ENCODE measurements at places on chromosomes 3 and 15.

GRCh38 chr3:94779699-94780098, 716.8 kb downstream of the NSUN3 start:
- no peak for DNase-seq

GRCh38 chr3:126866175-126866759, 116.6 kb upstream of the PLXNA1 start:
- DNase-seq: no peak

GRCh38 chr3:177665122-177665808, 468.0 kb upstream of the TBL1XR1 start:
- DNase-seq: no peak

DNA sequence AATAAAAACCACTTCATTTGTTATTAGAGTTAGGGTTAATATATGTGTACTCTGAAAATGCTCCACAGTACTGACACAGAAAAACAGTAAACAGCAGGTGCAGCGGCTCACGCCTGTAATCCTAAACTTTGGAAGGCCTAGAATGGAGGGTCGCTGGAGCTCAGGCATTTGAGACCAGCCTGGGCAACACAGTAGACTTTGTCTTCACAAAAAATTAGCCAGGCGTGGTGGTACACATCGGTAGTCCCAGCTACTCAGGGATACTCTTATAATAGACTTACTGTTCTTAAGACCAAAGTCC, 40.3 kb downstream of the UACA start:
- DNase-seq: no peak

DNA sequence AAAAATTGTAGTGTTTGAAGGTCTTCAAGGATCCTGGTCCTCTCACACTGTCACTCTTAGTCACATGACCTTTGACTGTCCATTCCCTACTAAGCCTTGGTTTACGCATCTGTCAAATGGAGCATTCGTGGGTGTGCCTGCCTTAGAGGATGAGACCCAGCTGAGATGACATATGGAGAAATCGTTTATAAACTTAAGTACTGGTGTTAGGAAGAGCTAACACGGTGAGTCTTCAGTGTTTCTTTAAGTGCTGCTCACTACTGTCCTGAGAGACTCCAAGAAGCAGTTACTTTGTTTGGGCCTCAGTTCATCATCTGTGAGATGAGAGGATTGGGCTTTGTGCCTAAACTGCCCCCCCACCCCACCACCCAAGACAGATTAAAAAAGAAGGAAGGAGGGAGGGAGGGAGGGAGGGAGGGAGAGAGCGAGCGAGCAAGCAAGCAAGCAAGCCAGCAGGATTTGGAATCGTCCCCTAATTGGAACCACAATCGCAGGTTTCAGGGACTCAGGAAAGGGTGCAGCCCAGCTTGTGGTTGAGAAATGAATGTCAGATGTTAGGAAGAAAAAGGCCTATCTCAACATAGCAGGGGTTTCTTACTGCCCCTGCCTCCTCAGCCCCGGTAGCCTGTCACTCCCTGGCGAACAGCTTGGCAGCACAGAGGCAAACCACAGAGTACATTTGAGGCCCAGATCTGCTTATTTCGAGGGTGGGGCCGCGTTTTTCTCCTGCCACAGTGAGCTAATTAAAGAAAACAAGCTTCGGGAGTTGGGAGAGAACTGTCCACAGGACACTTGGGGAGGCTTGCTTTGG, 32.7 kb downstream of the SMAD3 start:
- no peak for DNase-seq

GRCh38 chr3:55270976-55271375, 216.1 kb downstream of the WNT5A start:
- DNase-seq: no peak

DNA sequence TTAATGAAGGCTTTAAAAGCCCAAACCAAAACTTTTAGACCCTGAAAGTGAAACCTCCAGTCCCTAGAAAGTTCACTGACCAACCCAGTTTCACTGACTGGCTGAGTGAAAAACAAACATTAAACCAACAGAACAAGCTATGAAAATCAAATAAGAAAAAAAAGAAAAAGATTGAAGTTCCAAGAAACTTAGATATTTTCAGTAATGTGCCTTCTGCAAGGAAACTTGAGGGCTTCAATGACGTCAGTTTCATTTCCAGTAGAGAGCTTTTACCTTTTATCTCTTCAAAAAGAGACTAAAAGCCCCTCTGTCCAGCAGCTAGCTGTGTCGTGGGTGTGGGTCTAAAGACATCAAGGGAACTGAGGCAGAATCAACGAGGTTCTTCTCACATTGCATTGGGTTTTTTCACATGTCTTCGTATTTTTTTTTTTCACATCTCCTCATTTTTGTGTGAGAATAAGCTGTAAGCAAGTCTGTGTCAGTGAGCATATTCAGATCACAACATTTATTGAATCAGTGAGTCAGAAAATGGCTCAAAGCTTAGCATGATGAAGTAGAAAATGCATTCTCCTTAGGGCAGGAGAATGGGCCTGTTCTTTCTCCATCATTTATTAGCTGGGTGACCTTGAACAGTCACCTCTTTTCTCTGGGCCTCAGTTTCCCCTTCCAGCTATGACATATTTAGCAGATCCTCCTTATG, 54.8 kb upstream of the BCL6 start:
- DNase-seq: no peak

Data from nephron progenitor cell (in vitro differentiated cells).